NCI-H446 (cell line): ENCODE measurements at places on chromosomes 12 and 14.

- no peak for DNase-seq
Measured at GRCh38 chr12:76556368-76556767, 3.2 kb downstream of the OSBPL8 start.

DNA sequence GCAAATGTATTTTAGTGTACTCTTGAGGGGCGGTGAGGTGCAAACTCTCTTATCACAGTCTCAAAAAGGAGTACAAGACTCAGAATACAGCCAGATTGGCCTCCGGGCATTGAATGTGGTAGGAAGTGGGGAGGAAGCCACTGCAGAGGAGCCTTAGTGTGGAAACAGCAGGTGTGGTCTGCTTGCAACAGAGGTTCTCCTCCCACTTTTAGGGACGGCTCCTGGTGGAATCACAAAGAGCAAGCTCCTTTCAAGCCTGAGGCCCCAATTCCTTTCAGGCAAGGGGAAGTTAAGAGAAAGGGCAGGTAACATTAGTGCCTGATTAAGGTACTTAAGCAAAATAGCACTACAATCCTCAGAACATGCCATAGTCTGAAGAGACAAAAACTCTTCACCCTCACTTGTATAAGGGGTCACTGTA lies 23.7 kb upstream of the SLC2A3 start:
- no peak for DNase-seq

DNA sequence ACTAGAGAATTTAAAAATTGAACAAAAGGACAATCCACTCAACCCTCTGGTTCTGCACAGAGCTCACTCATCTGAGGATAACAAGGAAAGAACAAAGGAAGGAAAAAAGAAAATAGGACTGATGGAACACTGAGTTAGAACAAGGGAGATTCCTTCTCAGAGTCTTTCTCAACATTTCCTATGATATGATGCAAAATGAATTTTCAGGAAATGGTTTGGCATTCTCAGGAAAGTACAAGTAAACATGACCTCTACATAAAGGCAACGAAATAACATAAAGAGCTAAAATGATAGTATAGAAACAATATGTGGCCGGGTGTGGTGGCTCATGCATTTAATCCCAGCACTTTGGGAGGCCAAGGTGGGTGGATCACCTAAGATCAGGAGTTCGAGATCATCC lies 135.8 kb downstream of the ITPR2 start:
- no peak for DNase-seq

GRCh38 chr12:123966596-123966995 lies 6.0 kb downstream of the CCDC92 start:
- DNase-seq = no peak
